ENCODE measurements at places on chromosomes 4 and X.

DNA sequence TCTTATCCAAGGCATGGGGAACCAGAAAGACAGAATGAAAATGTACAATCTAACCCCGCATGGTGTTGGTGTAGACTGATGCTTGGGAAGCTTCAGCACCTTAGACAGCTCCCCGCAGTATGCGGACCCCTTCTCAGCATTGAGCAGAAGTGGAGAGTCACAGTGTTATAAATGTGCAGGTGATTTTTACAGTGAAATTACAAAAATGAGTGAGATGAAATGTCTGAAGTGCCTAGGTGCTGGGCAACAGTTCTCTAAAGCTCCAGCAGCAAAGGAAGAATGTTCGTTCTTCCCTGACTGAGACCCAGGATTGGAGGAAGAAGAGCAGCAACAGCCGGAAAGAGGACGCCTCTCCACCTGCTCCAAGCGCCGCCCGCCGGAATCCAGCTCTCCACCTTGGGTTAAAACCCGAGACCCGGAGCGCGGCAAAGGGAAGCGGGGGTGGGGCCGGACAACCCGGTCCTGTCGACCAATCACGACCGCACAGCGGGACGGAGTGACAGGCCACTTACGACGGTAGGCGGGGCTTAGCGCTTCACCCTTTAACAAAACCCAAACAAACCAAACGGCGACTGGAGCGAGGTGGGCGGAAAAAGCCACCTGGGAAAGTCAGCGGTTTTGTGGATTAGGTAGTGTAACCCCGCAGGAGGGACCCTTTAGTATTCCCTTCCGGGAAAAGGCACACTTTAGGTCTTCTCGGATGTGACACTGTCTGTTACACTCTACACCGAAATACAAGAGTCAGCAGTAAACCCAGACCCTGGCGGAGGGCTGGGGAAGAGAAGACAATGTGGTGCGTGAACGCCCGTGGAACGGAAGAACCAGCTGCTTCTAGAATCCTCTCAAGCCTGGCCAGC is at the start of gene GLRA3:
GLRA3 (minus strand) TSS at position 403 of the 857 bp plus-strand sequence. CDS start 436 bp downstream, outside the sequence.
- no peak for DNase-seq

- peak; percentile 20 for DNase-seq
Measured at GRCh38 chr4:7192252-7193029, at the start of gene SORCS2. TSS of gene SORCS2 (plus strand) at chr4:7192538.

GRCh38 chr4:12658146-12658545 is 826.0 kb downstream of the RAB28 start:
- DNase-seq, result no peak

DNA sequence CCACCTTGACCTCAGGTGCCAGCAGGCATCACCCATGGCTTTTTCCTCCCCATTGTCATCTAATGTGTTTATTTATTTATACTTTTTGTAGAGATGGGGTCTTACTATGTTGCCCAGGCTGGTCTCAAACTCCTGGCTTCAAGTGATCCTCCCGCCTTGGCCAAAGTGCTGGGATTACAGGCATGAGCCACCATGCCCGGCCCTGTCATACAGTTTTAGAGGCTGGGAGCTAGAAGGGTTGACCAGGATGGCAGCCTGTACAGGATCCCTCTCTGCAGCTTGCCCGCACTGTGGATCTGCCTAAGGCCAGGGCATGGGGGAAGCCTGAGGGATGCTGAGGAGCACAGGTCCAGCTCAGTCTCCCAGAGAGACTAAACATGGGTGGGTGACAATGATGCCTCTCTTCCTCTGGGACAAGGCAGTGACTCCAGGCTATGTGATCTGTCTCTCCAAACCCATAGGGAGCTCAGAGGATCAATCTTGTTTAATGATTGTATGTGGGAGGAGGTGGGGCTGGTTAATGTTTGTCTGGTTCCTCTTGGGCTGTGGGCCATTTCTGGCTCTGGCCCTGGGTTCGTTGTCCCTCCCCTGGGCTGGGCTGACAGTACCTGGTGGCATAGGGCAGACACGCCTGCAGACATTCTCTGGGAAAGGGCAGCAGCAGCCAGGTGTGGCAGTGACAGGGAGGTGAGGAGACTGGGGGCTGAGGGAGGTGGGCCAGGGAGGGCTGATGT is 8.3 kb upstream of the GJB1 start:
- DNase-seq, result no peak

DNA sequence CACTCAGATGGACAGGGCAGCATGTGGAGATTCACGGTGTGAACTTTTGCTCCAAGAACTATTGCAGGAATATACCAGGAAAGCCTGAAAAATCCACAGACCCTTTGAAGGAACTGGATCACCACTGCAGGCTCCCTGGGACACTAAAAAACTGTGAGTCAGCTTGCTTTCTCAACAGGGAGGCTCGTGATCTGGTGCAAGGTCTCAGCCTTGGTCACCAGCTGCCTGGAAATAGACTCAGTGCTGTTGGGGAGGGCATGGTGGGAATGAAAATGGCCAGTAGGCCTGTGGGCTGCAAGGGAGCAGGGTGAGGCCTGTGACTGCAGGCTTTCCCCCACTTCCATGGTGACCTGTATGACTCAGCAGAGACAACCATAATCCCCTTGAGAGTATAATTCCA is 426.4 kb upstream of the RPS6KA3 start:
- no peak for DNase-seq

GRCh38 chr4:112938461-112939058 is 110.9 kb upstream of the ANK2 start:
- DNase-seq, result no peak

GRCh38 chr4:40992472-40993295 is 221.7 kb downstream of the APBB2 start:
- DNase-seq, result no peak

GRCh38 chrX:113741744-113742143 is 842.1 kb upstream of the HTR2C start:
- no peak for DNase-seq

DNA sequence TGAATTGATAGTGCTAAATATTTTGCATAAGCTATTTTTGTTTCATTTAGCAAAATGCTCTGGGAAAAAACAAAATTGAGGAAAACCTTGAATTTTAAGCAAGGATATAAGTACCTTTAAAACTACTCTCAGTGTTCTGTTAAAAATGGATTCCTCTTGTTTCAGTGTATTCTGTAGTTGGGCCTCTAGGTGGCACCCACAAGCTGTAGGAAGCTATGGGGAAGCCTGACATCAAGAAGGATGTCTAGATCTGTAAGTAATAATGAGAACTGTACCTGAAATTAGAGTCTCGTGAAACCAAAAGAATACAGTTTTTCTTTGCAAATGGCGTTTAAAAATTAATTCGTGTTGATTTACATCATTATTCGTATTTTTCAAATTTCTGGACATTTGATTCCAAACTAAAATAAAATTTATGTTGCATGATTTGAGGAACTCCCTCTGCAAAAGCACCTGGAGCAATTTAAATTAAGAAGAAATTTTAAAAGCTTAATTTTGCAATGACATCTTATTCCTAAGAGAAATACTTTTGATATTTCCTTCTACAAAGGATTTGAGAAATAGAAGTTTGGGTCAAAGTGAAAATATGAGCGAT is 51.2 kb downstream of the TMPRSS11E start:
- DNase-seq, result peak; percentile 71

Data from CD4-positive, alpha-beta T cell treated with Interleukin-15 for 4 hours (primary cell).